ENCODE measurements at places on chromosomes 5 and 9.

DNA sequence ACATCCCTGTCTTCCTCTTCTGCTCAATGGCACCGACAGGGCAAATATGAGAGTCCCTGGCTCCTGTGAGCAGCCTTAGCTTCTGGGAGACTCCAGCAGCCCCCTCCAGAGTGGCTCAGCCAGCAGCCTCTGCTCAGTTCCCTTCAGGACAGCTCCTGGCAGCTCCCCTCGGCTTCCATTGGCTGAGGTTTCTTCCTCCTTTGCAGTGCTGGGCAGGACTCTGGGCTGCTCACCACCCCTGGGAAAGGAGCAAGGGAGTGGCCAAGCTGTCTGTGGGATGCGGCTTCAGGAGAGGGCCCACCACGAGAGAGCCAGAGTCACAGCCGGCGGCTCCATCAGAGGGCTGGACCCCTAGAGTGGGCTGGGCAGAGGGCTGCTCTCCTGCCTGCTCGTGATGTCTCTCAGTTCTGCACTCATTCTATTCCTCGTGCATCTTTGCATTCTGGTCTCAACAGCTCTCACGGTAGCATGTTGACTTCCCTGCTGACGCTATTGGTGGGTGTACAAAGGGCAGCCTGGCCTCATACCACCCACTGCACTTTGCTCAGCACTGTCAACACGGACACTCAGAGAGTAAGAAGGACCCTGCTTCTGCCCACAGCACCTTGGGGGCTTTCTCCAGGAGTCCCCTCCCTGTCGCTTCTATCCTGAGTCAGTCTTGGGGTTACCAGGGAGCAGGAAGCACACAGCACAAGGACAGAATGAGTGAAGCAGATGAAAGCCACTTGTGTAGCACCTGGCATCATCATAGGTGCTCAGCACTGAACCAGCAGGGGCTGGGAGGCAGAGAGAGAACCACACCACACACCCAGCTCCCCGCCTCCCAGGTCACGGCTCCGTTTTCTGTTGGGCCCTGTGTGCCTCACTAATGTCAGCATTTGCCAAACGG lies 80.9 kb upstream of the ALDH1B1 start:
- DNase-seq = peak; percentile 21

DNA sequence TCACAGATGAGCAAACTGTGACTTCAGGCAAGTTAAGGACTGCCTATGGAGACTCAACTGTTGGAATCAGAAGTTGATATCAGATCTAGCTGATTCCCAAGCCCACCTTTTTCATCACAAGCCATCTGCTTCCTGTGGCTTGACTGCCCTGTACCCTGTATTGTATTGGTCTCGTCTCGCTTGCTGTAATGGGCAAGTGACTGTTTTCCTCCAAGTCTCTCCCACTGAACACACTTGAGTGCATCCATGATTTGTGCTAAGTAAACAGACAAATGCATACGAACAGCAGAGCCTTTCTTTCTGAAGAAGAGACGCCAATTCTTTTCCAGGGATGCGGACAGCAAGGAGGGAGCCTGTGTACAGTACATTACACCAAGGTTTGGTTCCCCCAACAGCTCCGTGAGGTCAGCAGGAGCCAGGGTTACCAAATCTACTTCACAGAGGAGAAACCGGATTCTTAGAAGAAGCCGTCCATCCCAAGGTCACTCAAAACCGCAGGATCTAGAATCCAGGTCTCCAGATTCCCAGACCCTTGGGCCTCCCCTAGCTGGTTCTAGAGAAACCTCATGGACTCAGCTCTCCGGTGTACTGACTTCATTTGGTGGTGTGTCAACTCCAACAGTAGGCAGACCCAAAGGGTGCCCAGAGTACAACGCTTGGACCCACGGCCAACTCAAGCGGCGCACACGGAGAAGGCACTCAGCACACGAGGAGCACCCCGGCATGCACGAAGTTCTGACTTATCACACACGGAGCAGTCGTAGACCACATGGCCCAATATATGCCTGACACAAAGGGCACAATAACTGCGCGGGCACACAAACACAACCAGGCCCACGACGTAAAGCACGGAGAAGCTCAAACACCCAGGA lies 1.1 kb downstream of the BAG1 start:
- DNase-seq = peak; percentile 29

- DNase-seq = no peak
Measured at GRCh38 chr5:74971947-74972460, 80.4 kb downstream of the GCNT4 start.

DNA sequence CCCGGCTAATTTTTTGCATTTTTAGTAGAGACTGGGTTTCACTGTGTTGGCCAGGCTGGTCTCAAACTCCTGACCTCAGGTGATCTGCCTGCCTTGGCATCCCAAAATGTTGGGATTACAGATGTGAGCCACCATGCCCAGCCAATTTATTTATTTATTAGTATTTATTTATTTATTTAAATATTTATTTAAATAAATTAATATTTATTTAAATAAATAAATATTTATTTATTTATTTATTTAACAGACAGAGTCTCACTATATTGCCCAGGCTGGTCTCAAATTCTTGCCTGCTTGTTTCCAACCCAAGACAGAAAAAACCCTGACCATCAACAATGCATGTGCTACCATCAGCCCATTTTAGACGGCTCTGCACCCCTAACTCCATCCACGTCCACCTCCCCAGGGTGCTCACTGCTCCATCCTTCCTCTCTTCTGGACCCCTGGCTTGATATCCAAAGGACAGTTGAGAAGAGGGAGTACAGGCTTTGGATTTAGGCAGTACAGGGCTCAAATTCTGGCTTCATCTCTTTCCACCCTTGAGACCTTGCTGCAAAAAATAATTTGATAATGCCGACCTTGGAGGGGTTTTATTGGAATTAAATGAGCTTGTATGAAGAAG lies 232.6 kb downstream of the MED10 start:
- no peak for DNase-seq

GRCh38 chr9:123832858-123833650 lies 96.9 kb downstream of the DENND1A start:
- DNase-seq = no peak

DNA sequence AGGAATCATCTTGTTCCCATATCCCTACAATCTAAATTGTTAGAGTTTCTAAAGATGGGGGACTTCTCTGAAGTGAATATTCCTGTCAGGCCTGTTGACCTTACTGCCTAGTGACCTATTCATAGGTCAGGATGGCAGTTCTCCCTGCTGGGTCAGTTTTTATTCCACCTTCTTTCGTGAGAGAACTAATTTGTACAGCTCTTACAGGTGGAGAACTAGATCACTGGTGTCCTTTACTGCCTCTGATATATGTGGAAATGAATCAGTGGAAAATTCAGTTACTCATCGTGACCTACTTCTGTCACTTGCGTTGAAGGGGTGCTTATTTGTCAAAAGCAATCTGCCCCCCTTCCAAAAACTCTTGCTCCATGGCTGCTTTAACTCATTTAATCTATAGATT lies 164.9 kb downstream of the CD180 start:
- DNase-seq = no peak

DNA sequence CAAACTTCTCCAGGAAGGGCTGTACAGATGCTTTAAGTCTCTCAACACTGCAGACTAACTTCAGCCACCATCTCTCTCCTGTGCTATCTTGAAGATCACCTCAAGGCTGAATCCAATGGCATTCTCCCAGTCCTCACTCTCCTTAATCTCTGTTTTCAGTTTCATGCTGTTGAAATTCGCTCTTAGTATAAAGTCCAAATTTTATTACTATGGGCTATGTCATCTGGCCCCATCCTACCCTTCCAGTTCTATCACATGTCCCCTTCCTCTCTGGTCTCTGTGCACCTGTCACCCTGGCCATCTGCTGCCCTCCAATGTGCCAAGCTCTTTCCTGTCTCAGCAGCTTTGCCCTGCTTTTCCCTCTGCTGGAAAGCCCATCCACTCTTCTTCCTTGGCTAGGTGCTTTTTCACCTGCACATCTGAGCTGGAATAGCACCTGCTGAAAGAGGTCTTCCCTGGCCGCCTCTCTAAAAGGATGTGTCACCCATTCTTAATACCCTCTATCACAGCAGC lies 284.7 kb upstream of the MAP3K1 start:
- DNase-seq = no peak

GRCh38 chr9:21465859-21466518 lies 16.1 kb downstream of the IFNE start:
- DNase-seq = peak; percentile 87

DNA sequence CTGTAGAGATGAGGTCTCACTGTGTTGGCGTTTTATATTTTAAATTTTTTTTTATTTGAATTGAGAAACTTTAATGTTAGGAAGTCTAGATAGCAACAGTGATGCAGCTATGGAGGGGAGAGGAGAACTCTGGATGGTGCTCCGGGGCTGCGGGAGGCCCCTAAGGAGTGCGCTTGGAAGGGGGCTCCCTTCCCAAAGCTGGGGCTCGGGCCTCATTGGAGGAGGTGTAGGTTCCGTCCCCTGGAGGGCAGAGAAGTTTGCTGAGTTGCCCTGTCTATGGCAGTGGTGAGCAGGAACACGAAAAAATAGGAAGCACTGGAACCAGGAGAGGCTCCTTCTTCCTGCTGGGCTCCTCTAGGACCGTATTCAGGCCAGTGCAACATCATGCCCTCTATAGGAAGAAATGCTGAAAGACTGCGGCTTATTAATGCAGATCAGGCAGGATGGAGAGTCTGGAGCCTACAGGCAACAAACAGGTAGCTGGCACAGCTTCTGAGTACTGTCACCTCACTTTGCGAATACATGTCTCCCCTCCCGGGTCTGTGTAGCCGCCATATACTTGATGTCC lies 16.1 kb downstream of the AHRR start:
- peak; percentile 64 for DNase-seq

DNA sequence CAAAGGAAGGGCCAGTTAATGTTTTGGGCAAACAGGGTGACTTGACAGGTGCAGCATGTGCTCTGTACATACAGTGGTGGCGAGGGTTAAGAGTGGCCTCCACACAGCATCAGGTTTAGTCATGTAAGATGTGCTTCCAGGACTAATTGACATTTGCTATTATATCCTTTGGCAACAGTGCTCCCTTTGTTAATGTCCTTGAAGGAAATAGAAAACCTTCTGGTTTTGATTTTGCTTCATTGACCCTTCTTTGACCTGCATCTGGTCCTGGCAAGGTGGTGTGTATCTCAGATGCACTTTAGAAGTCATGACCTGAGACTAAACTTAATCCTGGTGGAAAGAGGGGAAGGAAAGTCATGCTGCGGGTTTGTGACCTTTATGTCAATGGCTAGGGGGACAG lies 440.0 kb downstream of the ENC1 start:
- no peak for DNase-seq

GRCh38 chr5:98301547-98301946 lies 471.9 kb upstream of the RGMB start:
- DNase-seq = peak; percentile 19

GRCh38 chr9:37046683-37047082 lies 12.6 kb upstream of the PAX5 start:
- DNase-seq = no peak

- no peak for DNase-seq
Measured at GRCh38 chr9:130186051-130186450, 13.8 kb downstream of the NCS1 start.

GRCh38 chr5:44402084-44402483 lies 12.9 kb upstream of the FGF10 start:
- no peak for DNase-seq

GRCh38 chr5:136087961-136088871 lies 44.4 kb upstream of the SMAD5 start:
- peak; percentile 51 for DNase-seq

DNA sequence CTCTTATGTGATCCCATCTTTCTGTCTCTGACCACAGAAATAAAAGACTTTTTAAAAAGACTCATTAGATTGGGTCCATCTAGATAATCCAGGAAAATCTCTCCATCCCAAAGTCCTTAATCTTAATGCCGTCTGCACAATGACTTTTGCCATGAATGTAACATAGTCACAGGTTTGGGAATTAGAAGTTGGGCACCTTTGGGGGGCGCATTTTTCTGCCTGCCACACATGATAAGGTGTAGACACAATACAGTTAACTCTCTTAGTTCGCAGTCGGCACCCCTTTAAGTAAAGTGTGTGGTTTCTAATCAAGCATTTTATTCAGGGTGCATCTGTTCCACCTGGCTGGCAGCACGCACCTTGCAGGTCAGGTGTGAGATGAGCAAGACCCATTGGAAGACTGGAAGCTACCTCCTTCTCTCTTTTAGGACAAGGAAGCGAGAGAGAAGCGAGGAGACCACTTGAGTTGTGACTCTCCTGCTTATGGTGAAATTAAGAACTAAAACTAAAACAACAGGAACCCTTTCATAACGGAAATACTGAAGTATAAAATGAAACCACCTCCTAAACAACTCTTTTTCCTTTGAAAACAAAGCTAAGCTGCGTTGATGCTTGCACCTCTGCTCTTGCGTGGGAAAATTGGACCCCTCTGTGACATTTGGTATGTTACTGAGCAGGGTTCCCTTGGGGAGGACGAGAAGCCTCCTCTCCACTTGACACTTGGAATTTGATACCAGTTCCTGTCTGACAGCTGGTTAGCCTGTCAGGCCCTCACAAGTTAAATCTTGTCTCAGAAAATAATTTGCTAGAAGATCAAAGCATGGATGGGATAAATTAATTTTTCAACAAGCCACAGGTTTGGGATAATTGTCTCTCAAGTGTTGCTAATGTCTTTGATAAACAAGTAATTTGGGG lies 304.6 kb upstream of the DMRT1 start:
- no peak for DNase-seq

- peak; percentile 99 for DNase-seq
Measured at GRCh38 chr9:133855802-133856521, 117.8 kb upstream of the SARDH start.

DNA sequence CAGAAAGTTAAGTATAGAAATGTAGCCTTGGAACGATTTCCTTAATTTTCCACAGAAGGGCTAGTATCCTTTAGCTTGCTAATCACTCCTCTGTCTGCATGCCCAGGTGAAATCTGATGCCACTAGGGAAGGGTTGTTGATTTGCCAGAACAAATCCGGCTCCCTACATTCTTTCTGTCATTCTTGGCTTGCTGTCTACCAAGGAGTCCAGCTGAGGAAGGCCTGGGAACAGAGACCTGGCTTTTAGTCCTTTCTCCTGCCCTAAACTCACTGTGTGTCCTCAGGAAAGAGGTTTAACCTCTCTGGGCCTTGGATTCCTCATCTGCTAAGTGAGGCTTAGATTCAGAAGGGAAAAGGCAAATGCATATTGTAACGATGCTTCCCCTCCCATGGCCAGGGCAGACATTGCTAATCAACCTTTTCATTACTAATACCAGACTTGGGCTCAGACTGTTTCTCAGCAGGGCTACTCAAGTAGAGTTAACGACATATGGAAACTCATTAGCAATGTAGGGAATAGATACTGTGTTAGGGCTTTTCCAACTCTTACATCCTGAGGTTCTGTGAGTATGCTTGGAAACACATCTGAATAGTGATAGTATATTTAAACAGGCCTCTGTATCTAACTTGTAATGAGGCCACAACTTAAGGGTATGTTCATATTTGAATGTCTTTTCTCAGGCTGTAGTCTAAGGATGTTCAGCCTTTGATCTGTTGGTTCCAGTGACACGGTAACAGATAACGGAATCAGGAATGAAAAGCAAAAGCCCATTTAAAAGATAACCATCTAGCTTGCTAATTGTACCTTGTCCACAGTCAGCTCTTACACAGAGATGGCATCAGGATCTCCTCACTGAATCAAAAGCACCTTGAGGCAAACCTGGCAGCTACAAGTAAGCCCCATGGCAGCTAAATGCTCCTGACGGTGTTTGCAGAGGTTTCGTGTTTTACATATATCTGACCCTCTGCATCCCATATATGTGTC lies 4.1 kb downstream of the GALNT10 start:
- peak; percentile 59 for DNase-seq

- no peak for DNase-seq
Measured at GRCh38 chr5:155264809-155265208, 251.3 kb downstream of the KIF4B start.

- DNase-seq = no peak
Measured at GRCh38 chr9:110309681-110310080, 28.0 kb downstream of the TXNDC8 start.

GRCh38 chr9:38423973-38424843 lies at the start of gene IGFBPL1:
Gene IGFBPL1 (minus strand): TSS chr9:38424454. CDS start chr9:38424424, 30 bp downstream.
- peak; percentile 16 for DNase-seq

Measured in choroid plexus epithelial cell (primary cell).